ENCODE measurements at places on chromosomes 5 and 9.

- peak; percentile 60 for DNase-seq
These were observed 24.6 kb downstream of the NR2F1 start for GRCh38 chr5:93607367-93608258.

DNA sequence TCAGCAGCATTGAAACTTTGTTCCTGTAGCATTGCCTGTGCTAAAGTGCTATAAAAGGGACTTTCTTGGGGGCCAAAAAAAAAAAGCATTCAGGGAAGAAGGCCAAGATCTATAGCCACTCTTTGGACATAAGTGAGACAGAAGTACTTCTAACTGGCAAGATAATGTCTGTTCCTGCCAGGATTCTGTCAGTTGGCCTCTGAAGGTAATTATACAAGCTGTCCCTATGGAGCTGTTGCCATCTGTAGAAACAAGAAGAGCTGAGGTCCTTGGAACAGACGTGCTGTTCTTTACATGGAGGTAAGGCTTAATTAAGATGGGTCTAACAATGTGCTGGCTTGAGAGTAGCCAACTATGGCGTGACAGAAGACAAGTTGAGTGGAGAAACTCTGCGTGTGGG, 9.7 kb downstream of the KIF20A start:
- no peak for DNase-seq

- DNase-seq, result no peak
These were observed 38.2 kb downstream of the HAVCR1 start for GRCh38 chr5:157020511-157021222.

DNA sequence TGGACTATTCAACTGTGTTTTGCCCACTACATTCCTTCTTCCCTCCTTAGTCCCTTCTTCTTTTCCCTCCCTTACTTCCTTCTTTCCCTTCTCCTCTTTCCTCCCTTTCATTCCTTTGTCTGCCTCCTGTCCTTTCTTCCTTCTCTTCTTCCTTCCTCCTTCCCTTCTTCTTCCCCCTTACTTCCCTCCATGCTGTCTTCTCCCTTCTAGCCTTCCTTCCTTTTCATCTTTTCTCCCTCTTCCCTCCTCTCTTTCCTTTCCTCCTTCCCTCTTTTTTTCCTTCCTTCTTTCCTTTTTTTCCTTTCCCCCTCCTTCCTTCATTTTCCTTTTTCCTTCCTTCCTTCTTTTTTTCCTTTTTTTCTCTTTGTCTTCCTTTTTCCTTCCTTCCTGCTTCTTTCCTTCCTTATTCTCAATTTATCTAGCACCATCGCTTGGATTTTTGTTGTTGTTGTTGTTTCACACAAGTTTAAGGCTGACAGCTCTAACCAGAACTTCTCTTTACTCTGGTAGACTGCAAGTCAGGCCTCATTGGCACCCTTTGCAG, 123.4 kb downstream of the CEMIP2 start:
- DNase-seq, result no peak

- DNase-seq, result no peak
These were observed 1091.6 kb downstream of the PTPRD start for GRCh38 chr9:9521033-9521779.

- no peak for DNase-seq
These were observed 37.2 kb upstream of the F2RL2 start for GRCh38 chr5:76660360-76660759.

GRCh38 chr5:27474395-27474794, 436.0 kb upstream of the CDH9 start:
- DNase-seq, result no peak

- DNase-seq, result no peak
These were observed 35.4 kb upstream of the TGFBI start for GRCh38 chr5:135993335-135993879.

GRCh38 chr5:112684737-112685136, 52.9 kb upstream of the APC start:
- no peak for DNase-seq

GRCh38 chr5:2688586-2688985, 62.9 kb downstream of the IRX2 start:
- DNase-seq, result no peak

GRCh38 chr5:159003045-159004030, 96.4 kb downstream of the EBF1 start:
- DNase-seq, result peak; percentile 23

DNA sequence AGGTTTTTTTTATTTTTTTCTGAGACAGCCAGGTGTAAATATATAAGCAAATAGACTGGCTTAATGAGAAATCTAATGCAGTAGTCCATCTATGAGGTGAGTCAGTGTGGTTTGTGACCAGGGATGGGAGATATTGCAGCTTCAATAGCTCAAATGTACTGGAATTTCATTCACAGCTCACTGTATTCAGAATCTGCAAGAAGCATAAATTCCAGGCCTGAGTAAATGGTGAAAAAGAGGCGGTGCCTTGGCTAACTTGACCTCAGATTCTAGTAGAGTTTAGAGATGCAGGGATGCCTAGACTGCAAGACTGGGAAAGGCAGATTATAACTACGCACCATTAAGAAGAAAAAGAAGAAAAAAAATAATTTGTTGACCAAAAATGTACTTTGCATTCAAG, 151.9 kb upstream of the SMC2 start:
- no peak for DNase-seq
